ENCODE measurements at places on chromosomes 2 and 18.
A peak's percentile ranks its signal among the peaks of the same experiment; 100 is the strongest.

GRCh38 chr2:8977758-8978157, 25.7 kb downstream of the MBOAT2 start:
- no peak for DNase-seq

GRCh38 chr2:165067643-165068486, 112.5 kb upstream of the SLC38A11 start:
- DNase-seq = peak; percentile 88

GRCh38 chr18:35641916-35642315, 60.4 kb downstream of the GALNT1 start:
- no peak for DNase-seq

- DNase-seq = peak; percentile 6
Observed at GRCh38 chr2:42141687-42142546, 27.2 kb upstream of the EML4 start.

GRCh38 chr2:26412091-26412673, 10.5 kb downstream of the DRC1 start:
- no peak for DNase-seq

DNA sequence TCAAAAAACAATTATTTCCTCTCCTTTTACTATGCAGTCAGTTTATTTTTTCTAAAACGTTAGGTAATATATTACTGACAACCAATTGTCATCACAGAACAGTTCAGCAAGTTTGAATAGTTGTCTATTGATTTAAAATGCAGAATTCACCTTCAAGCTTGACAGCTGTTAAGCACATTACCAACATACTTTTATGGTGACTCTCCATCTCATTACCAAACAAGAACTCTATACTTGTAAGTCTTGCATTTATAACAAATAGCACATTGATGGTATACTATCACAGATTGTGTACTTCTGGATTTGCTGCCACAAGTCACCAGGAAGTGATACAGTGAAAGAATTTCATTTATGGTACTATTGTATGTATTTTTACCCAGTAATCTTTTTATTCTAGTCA, 99.4 kb upstream of the PPP1CB start:
- no peak for DNase-seq

GRCh38 chr2:226776104-226776503, 23.5 kb downstream of the IRS1 start:
- DNase-seq = no peak

DNA sequence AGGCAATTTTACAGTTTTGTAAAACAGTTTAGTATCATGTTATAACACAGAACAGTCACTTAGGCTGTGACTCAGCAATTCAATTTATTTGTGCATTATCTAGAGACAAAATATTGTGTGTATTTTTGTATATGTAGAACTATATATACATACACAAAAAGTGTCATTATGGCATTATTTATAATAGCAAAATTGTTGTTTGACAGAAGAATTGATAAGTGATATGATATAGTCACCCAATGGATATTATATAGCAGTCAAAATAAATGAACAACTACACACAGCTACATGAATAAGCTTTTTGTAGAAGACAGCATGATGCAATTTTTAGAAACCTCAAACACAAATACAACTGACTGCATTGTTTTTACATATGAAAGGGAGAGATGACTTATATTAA, 334.0 kb downstream of the TRIB2 start:
- no peak for DNase-seq

DNA sequence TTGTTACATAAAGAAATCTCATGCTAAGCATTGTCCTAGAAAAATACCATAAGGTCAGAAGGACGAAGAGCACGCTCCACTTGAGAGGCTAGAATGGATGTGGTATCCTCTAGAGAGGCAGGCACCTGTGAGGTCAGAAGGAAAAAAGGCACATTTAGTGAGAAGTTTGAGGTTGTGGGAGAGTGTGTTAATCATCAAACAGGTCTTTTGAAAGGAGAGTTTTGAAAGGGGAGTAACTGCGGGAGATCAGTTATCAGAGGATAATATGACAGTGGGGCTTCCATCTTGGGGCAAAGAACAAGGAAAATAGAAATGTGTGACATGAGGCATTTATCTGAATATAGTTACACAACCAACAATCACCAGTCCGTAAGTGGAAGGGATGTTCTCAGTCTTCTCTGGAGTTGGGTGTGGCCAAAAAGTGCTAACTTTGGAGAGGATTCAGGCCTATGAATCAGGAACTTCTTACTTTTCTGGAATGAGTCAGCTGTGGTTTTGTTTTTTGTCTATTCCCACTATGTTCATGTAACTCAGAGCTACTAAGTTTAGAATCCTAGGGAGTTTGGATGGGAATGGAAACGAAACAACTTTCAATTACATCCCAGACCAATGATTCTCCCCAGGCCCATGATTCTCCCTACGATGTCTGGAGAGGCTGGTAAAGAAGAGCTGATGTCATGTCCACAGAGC, 451.4 kb upstream of the ST6GAL2 start:
- DNase-seq = no peak

DNA sequence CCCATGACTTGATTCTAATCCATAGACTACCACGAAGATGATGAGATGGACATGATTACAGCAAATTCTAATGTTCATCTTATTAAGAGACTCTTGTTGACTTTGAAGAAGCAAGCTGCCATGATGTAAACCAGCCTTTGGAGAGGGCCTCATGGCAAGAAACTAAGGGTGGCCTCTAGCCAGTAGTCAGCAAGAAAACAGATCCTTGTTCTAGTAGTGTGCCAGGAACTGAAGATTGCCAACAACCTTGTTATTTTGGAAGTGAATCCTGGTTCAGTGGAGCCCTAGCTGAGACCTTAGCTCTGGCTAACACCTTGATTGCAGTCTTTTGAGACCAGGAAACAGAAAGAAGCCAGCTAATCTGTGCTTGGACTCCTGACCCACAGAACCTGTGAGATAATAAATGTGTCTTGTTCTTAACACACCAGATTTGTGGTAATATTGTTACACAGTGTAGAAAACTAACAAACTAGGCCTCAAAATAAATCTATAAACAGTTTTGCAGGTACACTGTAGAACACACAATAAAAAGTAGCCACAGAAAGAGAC, 10.0 kb downstream of the PHOSPHO2 start:
- no peak for DNase-seq

DNA sequence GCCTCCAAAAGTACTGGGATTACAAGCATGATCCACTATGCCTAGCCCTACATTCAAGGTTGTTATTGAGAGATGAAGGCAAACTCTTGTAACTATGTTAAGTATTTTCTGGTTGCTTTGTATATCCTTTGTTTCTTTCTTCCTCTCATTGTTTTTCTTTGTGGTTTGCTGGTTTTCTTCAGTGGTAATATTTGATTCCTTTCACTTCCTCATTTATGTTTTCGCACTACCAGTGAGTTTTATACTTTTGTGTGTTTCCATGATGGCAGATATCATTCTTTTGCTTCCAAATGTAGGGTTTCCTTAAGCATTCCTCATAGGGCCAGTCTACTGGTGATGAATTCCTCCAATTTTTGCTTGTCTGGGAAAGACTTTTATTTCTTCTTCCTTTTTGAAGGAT, 90.2 kb downstream of the NCK2 start:
- no peak for DNase-seq

- no peak for DNase-seq
Observed at GRCh38 chr2:128024816-128025215, 3.0 kb downstream of the SAP130 start.

GRCh38 chr2:212194396-212194795, 344.2 kb downstream of the ERBB4 start:
- DNase-seq = no peak

DNA sequence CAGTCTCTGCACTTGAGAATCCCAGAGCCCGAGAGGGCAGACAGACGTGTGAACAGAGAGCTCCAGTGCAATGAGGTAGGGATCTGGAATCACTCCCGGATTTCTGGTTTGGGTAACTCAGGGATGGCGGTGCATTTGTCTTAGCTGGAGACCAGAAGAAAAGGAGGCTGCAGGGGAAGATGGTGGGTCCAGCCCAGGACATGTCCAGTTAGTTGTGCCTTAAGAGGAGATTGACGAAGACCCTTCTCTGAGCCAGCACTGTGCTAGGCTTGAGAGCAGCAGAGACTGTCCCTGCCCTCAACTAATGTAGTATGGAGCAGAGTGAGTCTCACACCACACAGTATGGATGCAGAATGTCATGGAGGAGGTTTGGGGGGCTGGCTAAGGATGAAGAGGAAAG, 150.6 kb upstream of the COPS8 start:
- no peak for DNase-seq

- peak; percentile 0 for DNase-seq
Observed at GRCh38 chr2:115165529-115166109, 723.2 kb downstream of the DPP10 start.

GRCh38 chr2:176178038-176178756, 10.3 kb upstream of the HOXD1 start:
- no peak for DNase-seq

GRCh38 chr2:55896633-55897032, 26.9 kb downstream of the EFEMP1 start:
- no peak for DNase-seq

DNA sequence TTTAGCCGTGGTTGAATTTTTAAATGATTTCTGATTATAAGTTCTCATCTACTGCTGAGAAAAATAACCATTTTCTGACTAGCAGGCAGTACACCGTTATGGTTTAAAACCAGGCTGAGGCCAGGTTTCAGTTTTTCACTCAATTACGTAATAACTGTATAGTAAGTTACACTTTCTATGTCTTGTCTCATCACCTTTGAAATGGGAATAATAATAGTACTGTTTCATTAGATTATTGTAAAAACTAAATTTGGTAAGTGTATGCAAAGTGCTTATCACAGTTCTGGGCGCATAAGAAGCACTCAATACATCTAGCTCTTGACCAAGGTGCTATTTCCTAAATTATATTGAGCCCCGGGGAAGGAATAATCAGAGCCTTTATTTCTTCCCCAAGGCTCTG, 76.8 kb downstream of the LIMS1 start:
- no peak for DNase-seq

DNA sequence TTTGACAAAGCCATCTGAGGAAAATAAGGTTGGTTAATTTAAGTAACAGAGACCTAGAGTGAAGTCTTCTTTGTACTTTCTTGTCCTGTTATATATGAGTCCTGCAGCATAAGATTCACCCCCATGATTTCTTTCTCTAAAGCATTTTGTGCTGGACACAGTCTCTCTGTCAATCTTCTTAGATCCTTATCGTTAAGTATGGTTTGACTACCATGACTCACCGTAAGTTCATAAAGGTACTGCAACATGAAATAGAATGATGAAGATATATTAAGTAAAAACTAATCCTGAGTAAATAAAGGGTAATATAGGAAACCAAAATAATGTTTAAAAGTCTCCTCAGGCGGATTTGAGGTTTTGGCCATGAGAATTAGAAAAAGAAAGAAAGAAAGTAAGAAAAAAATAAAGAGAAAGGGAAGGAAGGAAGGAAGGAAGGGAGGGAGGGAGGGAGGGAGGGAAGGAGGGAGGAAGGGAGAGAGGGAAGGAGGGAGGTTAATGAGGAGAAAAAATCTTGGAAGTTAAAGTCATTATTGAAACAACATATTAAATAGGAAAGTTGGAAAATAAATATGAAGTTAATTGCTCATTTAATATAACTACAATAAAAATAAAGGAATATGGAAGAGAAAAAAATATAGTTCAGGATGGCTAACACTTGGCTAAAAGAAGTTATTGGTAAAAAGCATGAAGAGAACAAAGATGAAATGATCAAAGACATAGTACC, 980.3 kb upstream of the CDH2 start:
- DNase-seq = no peak

Measured in NCI-H1092 (cell line).